ENCODE measurements at places on chromosomes 5 and 9.

DNA sequence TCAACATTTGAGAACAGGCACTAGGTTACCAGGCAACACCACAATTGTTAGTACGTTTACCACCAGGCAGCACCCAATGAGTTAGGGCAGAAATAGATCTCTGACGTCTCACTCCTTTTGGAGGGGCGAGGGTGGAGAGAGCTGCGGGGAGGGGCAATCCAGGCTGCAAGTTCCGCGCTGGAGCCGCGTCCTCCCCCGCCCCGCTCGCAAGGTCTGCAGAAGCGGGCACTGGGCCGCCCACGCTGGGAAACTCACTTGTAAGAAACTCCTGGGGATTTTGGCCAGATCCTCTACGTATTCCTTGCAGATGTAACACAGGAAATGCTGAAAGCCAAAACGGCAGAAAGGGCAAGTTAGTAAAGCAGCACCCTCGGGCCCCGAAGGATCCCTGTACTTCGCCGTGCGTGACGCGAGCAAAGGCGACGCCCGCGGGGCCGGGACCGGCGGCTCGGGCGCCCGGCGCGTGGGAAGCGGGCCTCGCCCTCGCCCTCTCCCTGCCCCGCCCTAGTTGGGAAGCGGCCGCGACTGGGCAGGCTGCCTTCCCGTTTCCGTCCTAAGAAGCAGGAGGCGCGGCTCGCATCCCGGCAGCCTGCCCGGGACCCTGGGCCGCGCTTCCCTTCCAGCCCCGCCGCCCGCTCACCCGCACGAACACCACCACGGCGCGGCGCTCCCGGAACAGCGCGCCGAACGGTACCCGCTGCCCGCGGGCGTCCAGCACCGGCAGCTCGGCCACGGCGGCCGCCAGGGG, 493 bp downstream of the PRXL2C start:
- DNase-seq: peak; percentile 39

GRCh38 chr5:137792303-137792702, 38.1 kb upstream of the HNRNPA0 start:
- no peak for DNase-seq

- no peak for DNase-seq
Observed at GRCh38 chr5:151685749-151686673, 704 bp downstream of the SPARC start.

DNA sequence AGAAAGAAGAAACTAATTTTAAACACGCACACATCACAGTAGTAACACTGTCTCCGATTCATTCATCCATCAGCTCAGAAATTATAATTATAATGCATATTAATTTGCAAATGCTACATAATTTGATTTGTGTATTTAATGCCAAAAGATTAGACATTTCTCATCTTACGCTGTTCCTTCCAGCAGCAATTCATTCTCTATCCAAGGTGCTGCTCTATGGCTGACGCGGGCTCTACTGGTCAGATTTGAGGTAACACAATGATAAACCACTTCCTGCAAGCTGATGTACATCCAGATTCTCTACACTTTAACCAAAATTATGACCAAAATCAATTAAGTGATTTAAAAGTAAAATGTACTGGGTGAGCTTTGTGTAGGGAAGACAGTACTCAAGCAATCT, 77.9 kb upstream of the ICE1 start:
- DNase-seq: no peak

DNA sequence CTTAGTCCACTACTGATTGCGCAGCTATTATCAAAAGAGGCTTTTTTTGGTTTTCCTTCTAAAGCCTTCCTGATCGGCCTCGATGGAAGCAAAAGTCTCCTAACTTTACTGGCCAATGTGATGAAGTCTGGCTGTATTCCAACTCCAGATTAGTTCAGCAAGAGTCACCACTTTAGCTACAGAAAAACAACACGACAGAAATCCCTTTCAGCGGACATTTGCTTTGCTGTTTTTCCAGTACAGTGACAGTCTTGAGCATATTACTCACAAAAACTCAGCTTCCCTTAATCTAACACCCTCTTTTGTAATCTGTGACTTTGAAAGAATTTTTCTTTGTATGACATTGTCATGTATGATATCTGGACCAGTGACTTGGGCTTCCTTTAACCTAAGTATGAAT, 95.7 kb downstream of the HOMER1 start:
- DNase-seq: no peak

DNA sequence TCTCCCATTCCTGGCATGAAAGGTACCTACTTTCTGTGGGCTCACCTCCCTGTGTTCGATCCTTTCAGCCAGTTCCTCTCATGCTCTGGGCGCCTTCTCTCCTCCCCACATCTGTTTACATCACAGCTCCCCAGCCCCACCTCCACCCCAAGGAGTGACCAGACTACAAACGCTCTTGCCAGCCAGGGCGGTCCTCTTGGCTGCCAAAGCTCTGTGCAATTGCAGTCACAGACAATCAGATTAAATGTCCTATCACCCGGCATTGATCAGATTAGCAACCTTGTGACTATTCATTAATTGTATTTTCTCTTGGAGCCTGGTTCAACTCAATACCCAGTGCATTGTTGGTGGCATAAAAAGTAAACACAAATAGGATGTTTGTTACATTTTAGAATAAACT, 211.2 kb upstream of the TBCA start:
- DNase-seq: no peak

- DNase-seq: no peak
Observed at GRCh38 chr5:151721087-151721646, 34.5 kb upstream of the SPARC start.

- no peak for DNase-seq
Observed at GRCh38 chr9:109020581-109021511, 7.5 kb upstream of the CTNNAL1 start.

DNA sequence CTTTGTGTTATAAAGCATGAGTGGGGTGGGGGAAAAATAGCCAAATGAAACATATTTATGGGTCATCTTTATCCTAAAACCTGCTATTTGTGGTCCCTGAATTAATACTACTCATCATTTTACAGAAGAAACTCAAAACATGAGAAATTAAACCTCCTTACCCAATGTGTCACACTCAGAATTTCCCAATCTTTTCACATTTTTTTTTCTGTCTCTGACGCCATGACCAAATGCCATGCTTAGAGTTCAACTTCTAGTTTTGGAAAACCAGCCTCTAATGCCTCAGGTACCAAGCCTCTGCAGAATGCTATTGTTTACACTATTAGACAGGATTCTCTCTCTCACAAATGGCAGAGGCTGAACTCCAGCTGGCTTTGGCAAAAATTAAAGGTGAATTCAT, 505.5 kb upstream of the WWC1 start:
- DNase-seq: no peak

DNA sequence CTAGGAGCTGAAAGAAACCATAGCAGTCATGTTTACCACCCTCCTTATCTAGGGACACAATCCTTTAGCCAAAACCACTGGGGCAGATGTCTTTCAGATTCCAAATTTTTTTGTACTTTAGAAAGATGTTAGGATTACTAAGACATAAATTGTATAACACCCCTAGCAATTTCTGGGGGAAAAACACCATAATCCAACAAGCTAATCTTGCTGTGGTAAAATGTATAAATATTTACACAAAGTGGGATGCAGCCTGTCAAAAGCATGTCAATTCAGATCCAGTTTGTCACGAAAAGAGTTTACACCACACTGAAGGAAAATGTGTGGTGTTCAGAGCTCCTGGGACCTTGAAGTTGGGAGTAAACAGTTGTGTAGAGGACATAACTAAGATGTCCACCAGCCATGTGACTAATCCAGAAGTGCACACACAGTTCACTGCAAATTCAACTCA, 274.3 kb downstream of the ADAMTSL1 start:
- no peak for DNase-seq

DNA sequence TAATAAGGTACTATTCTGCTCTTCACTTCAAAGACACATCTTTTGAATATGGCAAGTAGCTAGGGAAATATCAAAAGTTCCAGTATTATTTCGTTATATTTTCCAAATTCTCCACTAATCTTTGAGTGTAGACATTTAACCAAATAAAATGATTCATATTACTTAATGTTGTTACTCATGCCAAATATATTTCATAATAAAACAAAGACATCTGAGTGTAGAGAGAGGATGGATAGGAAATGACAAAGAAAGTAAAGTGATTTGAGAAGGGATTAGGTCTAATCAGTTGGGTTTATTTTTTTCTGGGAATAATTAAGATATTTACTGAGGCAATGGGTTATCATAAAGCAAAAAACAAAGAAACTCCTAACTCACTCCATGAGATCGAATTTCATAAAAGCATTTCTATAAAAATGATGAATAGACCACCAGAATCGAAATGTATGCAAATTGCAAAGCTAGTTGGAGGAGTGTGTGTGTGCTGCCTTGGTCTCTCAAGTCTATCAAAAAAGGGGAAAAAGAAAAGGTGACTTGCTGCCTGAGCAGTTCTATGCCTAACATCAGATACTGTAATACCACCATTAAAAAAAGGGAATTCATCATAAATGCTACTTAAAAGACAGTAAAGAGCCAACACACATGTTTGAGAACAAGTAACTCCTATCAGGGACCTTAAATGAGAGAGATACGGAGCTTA, 255.5 kb downstream of the PDE4D start:
- no peak for DNase-seq

DNA sequence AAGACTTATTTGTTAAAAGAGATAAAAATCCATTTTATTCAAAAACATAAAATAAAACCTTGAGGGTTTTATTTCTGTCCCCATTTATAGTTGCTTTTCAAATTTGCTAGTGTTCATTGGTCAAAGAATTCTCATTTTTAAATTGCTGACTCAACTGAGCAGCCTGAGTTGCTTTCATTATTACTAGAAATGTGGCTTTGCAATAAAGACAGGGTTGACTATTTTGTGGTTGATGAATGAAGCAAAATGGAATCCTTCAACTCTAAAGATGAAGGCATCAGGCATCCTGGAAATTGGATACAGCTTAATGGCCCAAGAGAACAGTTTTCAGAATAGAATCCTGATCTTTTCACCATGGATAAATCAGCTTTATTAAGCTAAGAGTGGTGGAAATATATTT, 23.9 kb upstream of the PPP3R2 start:
- DNase-seq: no peak

- DNase-seq: no peak
Observed at GRCh38 chr5:90050103-90050502, 359.5 kb downstream of the CETN3 start.

GRCh38 chr9:97714435-97714834, 17.3 kb upstream of the XPA start:
- no peak for DNase-seq

GRCh38 chr5:104146652-104147051, 584.1 kb upstream of the NUDT12 start:
- DNase-seq: no peak

DNA sequence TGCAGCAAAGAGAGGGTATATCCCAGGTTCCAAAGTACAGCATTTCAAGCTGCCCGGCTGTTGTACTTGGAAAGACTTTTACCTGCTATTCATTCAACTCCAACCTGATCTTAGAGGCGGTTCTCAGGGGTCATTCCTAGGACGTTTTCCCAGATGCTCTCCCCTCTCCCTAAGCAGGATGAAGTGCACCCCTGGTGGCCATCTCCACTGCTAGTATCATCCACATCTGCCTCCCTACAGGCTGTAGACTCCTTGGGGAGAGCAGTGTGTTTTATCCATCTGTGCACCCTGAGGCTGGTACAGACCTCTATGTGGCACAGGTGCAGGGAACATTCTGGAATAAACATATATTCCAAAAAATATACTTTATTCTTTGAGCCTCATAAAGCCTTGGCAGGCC, 56.8 kb downstream of the PTPN3 start:
- no peak for DNase-seq

DNA sequence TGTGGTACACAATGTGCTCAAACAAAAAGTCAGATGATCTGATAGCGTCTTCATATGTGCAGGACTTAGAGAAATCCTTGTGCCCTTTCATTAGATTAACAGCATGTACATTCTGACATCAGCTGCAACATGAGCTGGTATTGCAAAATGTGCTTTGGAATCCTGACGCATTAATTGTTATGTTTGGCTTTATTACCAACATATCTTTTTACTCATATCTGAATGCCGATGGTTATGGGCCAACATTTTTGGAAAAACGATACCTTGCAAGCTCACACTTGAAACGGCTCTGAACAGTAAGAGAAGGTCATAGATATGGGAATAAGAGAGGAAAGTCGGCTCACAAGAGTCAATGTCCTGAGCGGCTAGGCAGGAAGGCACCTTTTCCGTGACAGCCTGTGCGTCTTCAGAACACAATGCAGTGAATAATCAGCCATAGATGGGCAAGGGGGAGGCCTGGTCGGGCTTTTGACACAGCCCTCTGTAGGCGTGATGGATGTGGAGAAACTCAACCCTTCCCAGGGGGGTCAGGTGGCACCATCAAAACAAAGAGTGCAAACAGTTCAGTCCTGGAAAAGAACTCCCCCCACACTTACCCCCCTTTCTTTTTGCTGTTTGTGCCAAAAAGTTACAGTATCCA, 36.4 kb upstream of the GAS1 start:
- no peak for DNase-seq

GRCh38 chr5:154397652-154398406, 48.0 kb upstream of the SAP30L start:
- no peak for DNase-seq

DNA sequence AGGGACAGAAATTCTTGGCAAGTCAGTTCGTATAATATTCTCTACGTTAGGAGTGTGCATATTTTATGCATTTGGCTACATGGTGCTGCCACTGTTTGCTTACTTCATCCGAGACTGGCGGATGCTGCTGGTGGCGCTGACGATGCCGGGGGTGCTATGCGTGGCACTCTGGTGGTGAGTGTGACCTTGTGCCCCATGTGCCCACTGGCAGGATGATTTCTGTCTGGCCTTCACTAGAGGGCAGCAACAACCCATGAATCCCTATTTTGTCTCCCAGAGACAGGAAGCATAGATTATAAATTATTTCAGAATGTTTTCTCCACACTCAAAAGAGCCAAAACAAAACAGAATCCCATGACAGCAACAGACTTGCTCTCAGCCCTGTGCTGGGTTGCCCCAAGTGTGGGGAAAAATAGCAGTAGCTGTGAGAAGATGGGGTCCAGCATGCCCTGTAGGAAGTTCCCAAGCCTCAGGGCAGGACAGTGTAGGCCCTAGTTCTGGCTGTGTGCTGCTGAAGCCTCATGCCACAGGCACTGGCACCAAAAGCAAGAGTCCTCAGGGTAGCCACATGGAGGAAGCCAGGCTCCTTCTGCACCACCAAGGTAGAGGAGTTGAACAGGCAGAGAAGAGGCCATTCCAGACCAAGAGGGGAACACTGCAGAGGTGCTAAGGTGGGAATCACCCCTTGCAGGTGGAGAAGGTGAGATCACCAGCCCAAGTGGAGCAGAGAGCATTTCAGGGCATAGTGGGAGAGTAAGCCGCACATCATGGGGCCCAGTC, 16.0 kb downstream of the SLC22A5 start:
- peak; percentile 72 for DNase-seq

DNA sequence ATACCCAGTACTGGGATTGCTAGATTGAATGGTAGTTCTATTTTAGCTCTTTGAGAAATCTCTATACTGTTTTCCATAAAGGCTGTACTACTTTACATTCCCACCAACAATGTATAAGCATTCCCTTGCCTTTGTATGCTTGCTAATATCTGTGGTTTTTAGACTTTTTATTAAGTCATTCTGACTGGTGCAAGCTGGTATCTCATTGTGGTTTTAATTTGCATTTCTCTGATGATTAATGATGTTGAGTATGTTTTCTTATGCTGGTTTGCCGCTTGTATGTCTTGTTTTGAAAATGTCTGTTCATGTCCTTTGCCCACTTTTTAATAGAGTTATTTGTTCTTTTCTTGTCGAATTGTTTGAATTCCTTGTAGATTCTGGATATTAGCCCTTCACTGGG, 512.7 kb upstream of the PAPPA start:
- no peak for DNase-seq

All from stimulated activated effector memory CD8-positive, alpha-beta T cell treated with anti-CD3 and anti-CD28 coated beads, Interleukin-12 subunit alpha, Interleukin-12 subunit beta, amount 100 ng/mL, for 72 hours (primary cell).